Stimulated activated CD8-positive, alpha-beta memory T cell treated with anti-CD3 and anti-CD28 coated beads, Interleukin-15, amount 100 ng/mL, for 48 hours (primary cell): ENCODE measurements at places on chromosomes 5 and 9.

GRCh38 chr9:123867034-123867433 lies 62.9 kb downstream of the DENND1A start:
- no peak for DNase-seq

DNA sequence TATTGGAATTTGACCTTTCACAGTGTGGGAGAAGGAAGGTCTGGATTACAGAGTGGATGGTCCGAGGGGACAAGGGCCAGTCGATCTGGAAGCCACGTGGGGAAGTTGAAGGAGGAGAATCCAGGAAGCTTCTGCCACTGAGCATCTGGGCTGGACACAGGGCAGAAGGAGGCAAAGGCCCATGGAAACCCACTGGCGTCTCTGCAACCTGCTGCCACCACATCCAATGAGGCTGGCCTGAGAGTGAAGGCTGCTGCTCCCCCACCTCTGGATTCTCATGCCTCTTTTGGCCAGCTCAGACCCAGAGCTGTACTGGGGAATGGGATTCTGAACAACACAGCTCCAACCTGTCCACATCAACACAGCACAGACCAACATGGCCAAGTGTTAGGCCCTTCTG lies 48.9 kb upstream of the BOD1 start:
- DNase-seq = no peak

DNA sequence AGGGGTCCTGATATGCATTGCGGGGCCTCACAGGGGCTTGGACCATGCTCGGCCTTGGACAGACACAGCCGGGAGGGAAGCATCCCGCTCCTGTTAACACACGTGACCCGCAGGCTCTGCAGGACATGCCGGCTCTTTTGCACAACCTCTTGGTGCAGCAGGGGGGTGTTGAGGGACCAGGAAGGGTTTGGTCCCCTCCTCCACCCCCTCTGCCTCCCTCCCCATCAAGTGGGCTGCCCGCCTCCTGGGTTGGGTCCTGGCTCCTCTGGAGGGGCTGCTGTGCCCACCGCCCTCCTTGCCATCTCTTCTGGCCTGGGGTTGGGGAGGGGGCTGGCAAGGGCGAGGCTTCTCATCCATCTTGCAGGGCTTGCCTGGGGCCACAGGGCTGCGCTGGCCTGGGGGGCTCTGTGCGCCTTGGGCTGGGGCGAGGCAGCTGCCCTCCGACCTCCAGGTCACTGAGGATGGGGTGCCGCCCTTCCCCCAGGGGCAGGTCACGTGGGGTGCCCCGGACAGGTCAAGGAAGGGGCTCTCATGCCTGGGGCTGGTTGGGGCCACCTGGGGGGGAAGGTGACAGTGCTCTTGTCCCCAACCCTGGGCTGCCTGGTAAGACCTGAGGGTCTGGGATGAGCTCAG lies 16.8 kb upstream of the SLC9A3 start:
- DNase-seq = no peak

- no peak for DNase-seq
These were observed 16.7 kb downstream of the PTGS1 start for GRCh38 chr9:122387536-122387935.

DNA sequence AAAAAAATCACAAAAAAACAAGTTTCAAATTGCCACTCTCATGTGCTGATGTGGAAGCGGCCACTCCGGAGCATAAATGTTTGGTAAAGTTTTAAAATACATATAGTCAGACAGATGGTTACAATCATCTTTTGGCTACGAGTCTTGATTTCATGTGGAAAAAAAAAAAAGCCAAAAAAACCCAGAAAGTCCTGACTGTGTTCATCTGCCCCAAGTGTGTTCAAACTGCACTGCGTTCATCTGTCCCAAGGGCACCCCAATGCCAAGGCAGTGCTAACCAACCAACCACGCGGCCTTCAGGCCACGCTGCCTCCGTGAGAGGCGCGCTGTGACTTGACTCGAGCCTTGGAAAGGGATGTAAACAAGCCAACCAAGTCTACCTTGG lies 127.1 kb downstream of the MYO10 start:
- no peak for DNase-seq

DNA sequence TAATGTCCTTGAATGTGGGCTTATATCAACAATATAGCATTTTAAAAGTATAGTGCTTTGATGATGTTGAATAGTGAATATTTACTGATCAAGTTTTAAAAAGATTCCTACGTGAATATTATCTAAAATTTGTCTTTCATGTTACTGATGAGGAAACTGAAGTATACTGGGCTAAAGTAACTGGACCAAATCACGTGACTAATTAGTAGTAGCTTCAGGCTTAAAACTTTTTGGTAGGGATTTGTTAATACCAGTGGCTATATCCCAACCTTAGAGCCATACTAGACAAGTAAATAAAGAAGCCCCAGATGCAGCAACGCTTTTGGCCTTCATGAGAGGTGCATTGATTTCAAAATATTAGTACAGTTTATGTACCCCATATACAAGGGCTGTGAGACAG lies 152.1 kb upstream of the EDIL3 start:
- no peak for DNase-seq

GRCh38 chr9:88481933-88482332 lies 53.0 kb upstream of the NXNL2 start:
- no peak for DNase-seq

- no peak for DNase-seq
These were observed 568.6 kb upstream of the DAP start for GRCh38 chr5:11329679-11330078.

GRCh38 chr9:82920154-82920553 lies 142.8 kb downstream of the RASEF start:
- no peak for DNase-seq

GRCh38 chr5:68230285-68230684 lies 14.7 kb downstream of the PIK3R1 start:
- DNase-seq = no peak

GRCh38 chr9:32873553-32873952 lies 90.2 kb downstream of the TMEM215 start:
- DNase-seq = no peak

GRCh38 chr5:134833340-134834032 lies 12.3 kb upstream of the C5orf24 start:
- DNase-seq = no peak

DNA sequence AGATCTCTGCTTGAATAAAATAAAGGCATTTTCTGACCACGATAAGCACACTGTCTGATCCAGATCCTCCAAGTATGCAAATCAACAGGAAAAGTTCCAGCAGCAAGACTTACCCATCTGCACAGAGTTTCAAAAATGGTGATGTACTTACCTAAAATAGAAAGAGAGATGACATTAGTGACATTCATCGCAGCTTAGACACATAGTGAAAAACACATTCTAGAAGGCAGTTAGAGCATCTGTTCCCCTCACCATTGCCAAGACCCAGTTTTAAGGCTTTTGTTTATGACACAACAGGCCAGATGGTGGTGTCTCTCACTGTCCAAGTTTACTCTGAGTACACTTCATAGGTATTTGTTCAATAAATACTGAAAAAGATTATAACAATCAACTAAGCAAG lies 207.7 kb downstream of the PDE4D start:
- DNase-seq = no peak

GRCh38 chr9:126169736-126170135 lies 156.9 kb upstream of the MVB12B start:
- DNase-seq = no peak

DNA sequence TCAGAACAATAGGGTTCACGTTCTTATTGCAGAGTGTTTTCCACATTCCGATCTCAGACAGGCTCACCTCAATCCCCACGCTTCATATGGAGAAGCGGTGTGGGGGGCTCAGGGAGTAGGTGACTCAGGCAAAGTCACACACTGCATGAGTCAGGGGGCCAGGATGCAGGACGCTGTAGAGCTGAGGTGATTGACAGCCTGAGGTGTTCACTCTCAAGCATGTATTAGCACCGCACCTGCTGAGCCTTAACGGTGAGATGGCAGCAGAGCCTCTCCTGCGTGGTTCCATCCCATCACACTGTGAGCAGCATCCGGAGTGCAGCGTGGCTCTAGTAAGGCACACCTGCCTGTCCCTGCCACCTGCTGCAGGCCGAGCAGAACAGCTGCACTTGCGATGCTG lies 194.0 kb downstream of the IRX2 start:
- DNase-seq = no peak

- no peak for DNase-seq
These were observed 7.2 kb upstream of the ADGRV1 start for GRCh38 chr5:90551376-90551775.

- DNase-seq = no peak
These were observed 125.4 kb downstream of the ARHGEF28 start for GRCh38 chr5:73751254-73751914.

- no peak for DNase-seq
These were observed 25.7 kb downstream of the TRIO start for GRCh38 chr5:14168793-14169262.

- DNase-seq = no peak
These were observed 111.5 kb downstream of the KDM4C start for GRCh38 chr9:6869081-6869948.

DNA sequence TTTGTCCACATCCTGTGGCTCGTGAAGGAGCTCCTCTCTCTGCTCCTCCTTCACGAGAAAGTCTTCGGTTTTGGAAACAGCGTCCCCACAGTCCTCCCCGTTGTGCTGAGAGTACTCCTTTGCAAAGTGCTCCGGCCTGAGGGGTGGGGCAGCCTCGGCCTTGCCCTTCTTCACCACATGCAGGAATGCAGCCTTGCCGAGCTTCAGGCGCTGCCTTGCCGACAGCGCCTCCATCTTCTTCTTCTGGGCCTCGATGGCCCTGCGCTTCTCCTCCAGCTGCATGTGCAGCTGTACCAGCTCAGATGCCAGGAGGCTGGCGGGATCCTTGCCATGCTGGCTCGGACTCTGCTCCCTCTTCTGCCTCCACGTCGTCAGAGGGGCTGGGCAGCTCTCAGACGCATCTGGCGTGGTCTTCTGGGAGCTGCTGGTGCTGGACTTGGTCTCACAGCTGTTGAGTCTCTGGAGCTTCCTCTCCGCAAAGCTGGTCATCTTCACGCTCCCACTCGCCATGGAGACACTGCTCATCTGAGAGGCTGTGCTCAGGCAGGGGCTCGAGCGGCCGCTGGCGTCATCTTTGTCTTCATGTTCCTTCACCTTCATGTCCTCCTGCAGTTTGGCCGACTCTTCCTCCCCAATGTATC lies 85.5 kb downstream of the CAMSAP1 start:
- no peak for DNase-seq

DNA sequence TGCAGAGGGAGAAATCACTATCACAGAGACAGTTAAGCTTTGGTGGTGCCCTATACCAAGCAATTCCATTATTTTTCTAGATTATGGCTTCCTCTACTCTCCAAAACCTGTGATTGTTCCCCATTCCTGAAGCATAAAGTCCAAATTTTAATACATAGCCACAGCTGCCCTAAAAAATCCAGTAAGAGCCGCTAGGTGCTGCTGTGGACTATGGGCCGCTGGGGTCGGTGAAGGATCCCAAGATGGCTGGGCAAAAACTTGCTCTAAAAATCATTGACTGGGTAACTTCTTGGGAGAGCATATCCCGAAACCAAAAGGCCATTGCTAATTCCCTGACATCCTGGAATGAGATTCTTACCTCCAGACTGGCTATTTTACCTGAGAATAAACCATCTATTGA lies 245.3 kb downstream of the NFIB start:
- no peak for DNase-seq

DNA sequence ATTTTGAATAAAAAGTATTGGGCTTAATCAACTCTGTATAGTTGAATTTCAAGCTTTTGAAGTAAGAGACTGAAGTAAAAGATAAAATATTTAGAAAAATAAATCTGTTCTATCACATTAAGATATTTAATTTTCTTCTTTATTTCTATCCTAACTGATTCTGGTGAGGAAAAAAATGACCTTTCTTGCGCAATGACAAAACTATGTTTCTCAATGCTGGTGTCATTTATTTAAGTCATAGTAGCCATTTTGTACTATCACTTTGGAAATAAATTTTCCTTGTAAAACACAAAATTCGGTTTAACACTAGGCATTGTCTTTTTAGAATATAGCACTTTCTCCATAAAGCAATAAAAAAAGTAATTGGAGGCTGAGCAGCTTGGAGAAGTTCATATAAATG lies 728.0 kb downstream of the CDH9 start:
- no peak for DNase-seq

GRCh38 chr5:61354199-61354598 lies 22.1 kb downstream of the ZSWIM6 start:
- no peak for DNase-seq

GRCh38 chr5:6722015-6722414 lies 8.8 kb downstream of the TENT4A start:
- DNase-seq = no peak

DNA sequence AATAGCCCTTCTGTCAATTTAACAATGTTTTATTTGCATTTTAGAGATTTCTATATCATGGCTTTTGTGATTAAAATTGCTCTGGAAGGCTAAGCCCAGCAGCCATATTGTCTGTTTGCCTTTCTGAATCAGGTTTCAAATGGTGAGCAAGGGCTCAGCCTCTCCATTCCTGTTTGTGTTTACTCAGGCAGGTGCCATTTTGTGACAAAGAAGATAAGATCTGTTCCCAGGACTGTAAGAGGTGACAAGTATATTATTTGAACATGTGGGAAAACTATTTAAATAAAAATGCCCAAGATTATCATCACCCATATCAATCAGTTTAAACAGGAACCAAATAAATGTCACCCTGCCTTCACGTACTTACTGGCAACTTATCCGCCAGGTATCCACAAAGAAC lies 641.3 kb upstream of the KLF4 start:
- DNase-seq = no peak

DNA sequence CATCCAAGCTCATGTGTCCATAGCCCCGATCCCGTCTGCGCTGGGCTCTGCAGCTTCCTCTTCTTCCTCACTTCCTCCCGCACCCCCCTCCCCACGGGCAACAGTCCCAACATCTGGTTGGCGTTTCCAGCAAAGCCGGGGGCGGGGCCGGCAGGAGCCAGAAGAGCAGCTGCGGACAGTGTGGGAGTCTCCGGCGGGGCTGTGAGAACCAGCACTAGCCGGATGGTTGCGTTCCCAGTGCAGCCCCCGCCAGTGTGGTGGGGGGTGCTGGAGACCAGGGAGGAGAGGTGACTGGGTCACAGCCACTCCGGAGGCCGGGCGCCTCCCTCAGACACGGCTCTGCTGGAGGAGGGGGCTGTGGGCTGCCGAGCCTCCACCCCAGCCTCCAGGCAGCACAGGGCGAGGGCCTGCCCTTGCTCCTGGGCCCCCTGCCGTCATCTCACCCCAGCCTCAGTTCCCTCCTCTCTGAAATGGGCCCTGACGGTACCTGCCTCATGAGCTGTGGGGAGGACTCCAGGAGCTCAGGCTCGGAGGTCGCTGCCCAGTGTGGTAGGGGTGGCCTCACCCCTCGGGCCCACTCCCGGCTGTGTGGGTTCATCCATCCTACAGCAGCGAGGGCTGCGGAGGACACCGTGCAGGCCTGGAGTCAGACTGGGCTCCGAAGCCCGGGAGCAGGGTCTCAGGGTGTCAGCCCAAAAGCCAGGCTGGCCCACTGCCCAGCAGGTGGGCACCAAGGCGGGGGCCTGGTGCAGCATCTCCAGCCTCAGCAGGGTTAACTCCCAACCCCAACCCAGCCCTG lies 41.5 kb upstream of the NOTCH1 start:
- no peak for DNase-seq

GRCh38 chr5:112062181-112062580 lies 305.2 kb upstream of the NREP start:
- no peak for DNase-seq

DNA sequence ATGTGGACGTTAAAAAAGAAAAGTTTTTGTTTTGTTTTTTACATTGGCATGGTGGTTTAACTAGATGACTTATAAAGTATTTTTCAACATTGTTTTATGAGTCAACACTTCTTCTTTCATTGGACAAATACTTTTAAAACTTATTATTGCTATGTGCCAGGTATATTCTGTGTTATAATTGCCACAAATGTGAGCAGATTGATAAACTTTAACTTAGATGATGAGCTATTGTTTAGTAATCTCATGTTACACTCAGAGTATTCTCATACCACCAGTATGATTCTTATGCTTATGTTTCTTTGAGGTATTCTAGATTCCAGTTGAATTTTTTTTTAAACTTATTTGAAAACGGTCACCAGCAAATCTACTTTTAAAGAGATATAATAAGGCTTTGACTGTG lies 60.3 kb downstream of the RASA1 start:
- DNase-seq = no peak
